ENCODE measurements at places on chromosomes 11 and 22.

DNA sequence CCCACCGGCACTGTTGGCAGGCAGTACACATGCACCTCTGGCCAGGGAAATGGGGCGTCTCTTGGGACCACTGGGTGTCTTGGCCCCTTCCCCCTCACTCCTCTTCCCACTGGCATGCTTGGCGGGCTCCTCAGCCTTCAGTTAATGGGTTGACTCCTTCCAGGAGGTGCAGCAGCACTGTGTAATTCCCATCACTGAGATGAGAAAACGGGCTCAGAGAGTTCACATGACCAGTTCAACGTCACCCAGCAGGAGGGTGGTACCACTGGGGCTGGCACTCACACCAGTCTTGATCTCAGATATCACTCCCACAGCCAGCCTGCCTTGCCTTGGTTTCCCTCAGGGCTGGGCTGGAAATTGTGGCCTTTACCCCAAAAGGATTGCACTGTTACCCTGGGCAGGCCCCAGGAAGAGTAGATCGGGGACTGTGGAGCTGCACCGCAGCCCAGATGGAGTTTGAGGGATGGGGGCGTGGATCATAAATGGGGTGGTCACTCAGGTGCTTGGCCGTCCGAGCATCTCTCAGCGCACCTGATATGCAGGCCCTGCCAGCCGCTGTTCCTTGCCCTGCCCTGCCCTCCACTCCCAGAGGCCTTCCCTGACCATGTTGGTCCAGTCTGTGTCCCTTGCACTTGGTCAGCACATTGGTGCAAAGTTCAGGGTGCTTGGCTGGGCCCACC is 16.9 kb downstream of the CAPN5 start:
- DNase-seq = no peak

DNA sequence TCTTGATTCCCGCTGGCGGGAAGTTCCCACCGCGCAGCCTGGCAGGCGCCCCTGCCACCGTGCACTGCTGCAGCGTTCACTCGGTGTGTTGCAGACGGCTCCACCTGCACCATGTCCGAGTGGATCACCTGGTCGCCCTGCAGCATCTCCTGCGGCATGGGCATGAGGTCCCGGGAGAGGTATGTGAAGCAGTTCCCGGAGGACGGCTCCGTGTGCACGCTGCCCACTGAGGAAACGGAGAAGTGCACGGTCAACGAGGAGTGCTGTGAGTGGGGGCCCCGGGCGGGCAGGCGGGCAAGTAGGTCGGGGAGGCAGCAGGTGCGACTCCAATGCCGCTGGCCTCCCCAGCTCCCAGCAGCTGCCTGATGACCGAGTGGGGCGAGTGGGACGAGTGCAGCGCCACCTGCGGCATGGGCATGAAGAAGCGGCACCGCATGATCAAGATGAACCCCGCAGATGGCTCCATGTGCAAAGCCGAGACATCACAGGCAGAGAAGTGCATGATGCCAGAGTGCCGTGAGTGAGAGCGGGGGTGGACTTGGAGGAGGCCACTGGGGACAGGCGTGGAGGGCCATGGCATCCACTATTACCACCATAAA is 99.7 kb downstream of the RRAS2 start:
- no peak for DNase-seq

- DNase-seq = no peak
Observed at GRCh38 chr11:102522312-102523188, 8.0 kb downstream of the MMP7 start.

- no peak for DNase-seq
Observed at GRCh38 chr11:18936002-18936673, 3.1 kb downstream of the MRGPRX1 start.

DNA sequence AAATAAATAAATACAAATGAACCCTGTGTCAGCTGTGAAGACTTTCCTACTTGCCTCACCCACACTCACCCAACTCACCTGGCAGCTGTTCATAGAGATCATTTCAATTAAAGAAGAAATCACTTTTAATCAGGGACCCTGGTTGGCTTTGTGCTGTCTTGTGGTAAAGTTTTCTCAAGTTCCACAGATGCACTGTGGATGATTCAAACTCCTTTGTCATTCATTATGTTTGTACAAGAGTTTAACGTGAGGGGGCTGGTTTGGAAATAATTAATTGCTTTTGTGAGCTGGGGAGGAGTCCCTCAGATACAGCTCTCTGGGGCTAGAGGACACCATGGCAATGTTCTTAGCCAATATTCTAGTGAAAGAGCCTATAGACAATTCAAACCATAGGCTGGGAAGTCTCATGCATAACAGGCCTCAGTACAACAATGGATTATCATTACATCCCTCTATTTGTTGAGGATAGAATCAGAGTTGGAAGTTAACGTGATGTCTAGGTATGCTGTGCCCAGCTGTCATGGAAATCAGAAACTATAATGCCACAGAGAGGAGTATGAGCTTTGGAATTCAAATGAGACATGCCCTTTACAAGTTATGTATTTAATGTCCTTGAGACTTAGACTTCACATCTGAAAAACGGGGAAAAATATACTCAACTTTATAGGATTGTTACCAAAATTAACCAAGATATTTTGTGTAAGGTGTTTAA is 698.5 kb downstream of the KCNA4 start:
- no peak for DNase-seq

GRCh38 chr22:48706934-48707762 is 1120.5 kb downstream of the BRD1 start:
- no peak for DNase-seq

GRCh38 chr11:47768101-47768612 is 1.0 kb upstream of the FNBP4 start:
- peak; percentile 54 for DNase-seq

GRCh38 chr11:35721651-35722282 is 59.2 kb downstream of the TRIM44 start:
- no peak for DNase-seq

DNA sequence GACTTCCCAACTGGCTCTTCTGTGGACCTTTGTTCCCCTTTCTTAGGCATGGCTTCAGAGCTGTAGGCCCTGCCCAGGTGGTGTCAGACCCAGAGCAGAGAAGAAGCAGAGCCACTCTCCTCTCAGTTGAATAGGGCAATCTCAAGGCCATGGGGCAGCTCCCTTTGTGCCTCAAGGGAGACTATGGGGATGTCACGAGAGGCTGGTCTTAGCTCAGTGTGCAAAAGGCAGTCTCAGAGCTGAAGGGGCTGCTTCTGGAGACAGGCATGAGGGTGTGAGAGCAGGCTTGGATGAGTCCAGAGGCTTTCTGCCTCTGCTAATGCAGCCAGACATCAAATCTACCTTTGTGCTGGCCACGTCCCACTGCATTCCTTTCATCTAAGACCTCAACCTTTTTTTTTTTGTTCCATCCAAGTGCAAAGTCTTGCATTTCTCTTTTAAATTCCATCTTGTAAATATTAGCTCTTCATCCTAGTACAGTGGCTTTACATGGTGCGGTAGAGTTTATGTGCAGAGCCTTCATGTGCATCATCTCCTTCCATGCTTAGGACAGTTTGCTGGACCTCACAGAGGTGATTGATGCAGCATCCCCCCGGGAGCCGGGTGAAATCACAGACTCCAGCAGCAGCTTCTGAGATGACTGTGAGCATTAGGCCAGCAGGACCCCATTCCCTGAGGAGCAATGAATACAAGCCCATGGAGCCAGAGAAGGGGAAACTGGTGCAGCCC is 34.2 kb upstream of the FCHSD2 start:
- no peak for DNase-seq

- DNase-seq = no peak
Observed at GRCh38 chr11:43681401-43681942, 934 bp downstream of the HSD17B12 start.

DNA sequence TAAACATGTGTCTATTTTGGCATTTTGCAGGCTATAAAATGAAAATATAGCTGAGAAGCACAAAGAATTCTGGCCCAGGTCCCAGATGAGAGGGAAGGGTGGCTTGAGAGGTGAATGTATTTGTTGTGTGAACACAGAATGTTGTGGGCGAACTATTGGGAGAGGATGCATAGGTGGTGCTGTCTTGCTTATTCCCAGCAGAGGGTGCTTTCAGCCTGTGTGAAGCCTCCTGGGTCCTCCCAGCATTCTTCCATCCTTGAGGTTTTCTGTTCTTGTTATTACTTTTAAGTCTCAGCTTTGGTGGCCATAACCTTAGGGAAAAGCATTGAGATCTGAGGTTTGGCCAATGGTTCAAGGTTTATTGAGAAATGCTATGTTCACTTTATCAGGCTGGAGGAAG is 108.7 kb upstream of the SNX19 start:
- DNase-seq = no peak

DNA sequence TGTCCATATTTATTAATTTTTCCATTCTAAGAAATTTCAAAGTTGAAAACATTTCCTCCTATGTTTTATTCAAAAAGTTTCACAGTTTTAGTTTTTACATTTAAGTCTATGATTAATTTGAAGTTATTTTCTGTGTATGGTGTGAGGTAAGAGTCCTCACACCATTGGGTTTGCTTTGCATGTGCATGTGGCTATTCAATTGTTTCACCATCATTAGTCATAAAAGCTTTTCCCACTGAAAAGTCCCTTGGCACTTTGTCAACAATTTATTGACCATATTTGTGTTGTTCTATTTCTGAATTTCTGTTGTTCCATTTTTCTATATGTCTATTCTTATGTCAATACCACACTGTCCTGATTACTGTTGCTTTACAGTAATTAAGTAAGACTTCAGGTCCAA is 186.5 kb downstream of the KIF18A start:
- no peak for DNase-seq

DNA sequence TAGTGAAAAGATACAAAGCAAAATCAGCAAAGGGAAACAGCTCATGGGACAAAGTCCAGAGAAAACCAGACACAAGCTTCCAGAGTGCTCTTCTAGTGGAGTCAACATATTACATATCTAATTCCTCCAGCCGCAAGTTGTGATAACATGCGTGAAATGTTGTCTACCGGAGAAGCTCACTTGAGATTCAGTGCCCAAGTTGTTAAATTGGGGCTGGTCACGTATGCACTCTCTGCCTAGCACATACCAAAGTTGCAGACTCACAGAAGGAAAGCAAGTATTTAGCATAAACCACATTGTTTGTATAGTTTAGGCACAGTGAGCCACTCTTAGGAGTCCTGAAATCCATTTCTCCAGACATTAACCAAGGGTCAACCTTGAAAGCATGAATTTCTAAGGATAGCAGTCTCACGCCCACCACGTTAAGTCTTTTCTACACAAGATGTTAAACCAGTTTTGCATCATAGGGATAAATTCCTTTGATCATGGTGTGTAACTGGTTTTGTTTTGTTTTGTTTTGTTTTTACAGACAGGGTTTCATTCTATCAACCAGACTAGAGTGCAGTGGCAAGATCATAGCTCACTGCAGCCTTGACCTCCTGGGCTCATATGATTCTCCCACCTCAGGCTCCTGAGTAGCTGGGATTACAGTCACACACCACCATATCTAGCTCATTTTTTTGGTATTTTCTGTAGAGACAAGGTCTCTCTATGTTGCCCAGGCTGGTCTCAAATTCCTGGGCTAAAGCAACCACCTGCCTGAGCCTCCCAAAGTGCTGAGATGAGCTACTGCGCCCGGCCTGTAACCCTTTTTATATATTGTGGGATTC is 39.5 kb upstream of the EP300 start:
- DNase-seq = no peak

DNA sequence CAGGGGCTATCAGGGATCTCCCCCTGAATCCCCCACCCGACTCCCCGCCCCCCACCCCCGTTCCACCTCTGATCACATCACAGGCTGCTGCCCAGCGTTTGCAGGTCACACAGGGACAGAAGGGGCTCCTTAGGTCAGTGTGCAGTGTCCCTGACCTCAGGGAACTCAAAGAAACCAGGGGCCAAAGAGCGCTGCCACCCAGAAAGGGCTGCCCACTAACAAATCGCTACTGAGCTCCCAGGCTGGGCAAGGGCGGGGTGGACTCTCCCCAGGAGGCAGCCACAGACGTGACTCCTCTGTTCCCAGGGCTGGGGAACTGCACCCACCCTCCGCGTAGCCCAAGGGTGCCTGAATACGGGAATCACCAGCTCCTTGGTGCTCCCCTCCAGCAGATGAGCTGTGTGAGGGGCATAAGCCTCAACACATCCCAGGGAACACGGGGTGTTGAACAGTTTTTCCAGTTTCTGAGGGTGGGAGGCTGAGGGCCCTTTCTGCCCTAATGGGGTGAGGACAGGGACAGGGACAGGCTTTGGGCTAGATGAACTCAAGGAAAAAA is 9.9 kb upstream of the POLDIP3 start:
- DNase-seq = no peak

DNA sequence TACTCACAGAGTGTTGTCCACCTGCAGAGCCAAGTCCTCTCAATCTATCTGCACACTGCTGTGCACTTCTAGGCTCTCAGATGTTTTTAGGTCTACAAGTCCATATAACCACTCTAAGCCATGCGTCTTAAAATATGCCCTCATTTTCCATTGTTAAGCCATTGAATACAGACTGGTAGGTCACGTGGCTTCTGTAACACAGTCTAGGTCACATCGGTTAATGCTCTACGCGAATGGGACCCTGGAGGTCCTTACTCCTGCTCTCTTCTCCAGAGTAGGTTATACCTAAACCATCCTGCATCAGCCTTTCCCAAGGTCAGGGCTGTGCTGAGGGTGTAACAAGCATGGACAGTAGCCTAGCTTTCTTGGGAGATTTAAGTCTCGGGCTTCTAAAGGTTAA is 819 bp downstream of the JAML start:
- DNase-seq = no peak

- DNase-seq = no peak
Observed at GRCh38 chr11:70230840-70231710, 28.0 kb downstream of the FADD start.

DNA sequence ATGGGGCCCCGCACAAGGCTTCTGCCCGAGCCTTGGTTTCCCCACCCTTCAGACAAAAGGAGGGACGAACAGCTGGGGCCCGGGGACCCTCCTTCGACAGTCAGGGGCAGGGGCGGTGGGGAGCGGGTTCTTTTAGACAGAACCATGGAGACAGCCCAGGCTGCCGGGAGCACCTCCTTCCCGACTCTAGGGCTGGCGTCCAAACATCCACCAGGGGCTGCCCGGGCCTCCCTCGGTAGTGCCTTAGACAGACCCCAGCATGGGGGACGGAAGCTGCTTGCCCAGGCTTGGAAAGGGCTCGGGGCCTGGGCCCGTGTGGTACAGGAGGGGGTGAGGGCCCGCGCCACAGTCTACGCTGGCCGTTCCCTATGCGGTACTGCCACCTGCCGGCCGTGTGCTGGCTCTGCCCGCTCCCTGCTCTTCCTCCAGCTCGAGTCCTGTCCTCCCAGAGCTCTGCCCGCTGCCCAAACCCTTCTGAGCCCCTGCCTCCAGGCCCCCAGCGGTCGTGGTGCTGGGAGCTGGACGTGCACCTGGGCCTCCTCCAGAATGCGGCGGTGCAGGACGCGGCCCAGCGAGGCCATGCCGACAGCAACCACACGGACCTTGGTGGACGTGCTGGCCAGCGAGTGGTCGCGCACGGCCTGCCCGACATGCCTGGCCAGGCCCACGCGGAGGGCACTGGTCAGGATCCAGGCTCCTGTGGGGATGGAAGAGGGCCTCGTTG is 20.1 kb downstream of the TSSC4 start:
- no peak for DNase-seq

- DNase-seq = no peak
Observed at GRCh38 chr11:119369132-119369925, 12.2 kb downstream of the USP2 start.

- DNase-seq = no peak
Observed at GRCh38 chr11:108559340-108559739, 34.2 kb downstream of the EXPH5 start.
